Activated CD4-positive, alpha-beta T cell treated with anti-CD3 and anti-CD28 coated beads for 1 hour (primary cell): ENCODE measurements at places on chromosomes 2 and 18.

GRCh38 chr2:234595829-234596228 lies 98.9 kb upstream of the ARL4C start:
- no peak for DNase-seq

GRCh38 chr2:207115715-207116364 lies 49.9 kb downstream of the KLF7 start:
- DNase-seq, result no peak

DNA sequence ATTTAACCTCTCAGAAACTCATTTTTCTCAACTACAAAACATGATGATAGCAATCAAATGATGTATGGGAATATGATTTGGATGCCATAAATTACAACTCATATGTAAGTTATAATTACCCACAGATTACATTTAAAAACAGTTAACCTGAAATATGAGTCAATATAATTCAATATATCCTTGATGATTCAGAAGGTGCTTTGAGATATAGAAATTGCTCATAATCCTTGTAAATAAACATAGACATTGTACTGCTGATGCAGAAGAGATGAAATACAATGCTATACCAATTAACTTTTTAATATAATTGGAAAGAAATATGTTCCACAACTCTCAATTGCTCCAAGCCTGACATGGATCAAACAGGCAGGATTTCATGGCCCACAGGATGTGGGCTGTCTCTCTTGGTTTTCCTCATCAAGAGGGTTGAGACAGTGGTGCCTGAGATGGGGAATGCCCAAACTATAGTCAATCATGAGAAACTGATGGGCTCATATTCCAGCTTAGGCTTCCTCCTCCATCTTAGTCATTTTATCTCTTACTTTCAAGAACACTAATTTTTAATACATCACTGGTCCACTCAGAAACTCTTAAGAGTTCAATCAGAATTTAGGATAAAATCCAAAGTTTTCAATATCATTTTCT lies 49.4 kb downstream of the NCKAP5 start:
- no peak for DNase-seq

DNA sequence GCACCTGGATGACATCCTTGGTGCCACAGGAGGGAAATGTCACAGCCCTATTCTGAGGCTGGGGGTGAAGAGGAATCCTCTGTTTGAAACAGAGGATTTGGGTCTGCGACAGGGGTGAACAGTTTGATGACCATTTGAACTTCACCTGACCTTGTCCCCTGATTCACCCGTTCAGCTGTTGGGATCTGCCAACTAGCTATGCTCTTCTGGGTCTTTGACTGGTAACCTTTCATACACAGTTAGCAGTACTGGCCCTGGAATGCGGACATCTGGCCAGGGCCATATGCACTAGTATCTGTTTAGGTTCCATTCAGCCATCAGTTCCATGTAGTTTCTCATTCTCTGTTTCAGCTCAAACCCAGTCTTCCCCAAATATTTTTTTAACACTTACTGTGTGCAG lies 72.6 kb upstream of the MCFD2 start:
- no peak for DNase-seq

DNA sequence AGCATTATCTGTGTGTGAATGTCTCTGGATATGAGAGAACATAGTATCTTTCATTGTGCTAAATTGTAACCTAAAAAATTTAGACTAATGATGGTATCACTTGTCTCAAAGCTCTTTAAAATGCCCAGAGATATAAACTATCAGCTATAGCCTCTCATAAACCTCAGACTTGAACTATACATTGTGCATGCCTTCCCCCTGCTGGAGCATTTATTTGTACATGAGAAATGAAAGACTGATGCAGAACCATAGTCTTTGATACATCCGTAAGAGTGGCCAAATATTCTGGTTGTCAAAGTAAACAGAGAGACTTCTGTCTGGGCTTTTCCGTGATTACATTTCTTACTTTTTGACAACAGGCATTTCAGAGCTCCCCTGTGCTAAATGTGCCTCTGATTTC lies 71.9 kb upstream of the CCDC68 start:
- no peak for DNase-seq

DNA sequence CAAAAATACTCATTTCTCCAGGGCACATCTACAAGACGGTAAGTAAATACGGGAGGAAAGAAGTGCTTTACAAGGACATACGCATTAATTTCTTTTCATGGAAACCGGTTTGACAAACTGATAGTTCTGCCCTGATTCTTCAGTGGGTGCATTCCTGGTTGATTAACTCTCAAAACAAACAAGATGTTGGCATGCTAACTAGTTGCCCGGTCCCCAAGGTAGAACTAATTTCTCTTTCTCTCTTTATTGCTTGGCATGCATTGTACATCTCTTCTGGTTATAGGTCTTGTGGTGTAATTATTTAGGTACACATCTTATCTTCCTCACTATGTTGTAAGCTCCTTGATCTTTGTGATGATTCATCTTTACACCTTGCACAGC lies 46.9 kb upstream of the SPATS2L start:
- no peak for DNase-seq

DNA sequence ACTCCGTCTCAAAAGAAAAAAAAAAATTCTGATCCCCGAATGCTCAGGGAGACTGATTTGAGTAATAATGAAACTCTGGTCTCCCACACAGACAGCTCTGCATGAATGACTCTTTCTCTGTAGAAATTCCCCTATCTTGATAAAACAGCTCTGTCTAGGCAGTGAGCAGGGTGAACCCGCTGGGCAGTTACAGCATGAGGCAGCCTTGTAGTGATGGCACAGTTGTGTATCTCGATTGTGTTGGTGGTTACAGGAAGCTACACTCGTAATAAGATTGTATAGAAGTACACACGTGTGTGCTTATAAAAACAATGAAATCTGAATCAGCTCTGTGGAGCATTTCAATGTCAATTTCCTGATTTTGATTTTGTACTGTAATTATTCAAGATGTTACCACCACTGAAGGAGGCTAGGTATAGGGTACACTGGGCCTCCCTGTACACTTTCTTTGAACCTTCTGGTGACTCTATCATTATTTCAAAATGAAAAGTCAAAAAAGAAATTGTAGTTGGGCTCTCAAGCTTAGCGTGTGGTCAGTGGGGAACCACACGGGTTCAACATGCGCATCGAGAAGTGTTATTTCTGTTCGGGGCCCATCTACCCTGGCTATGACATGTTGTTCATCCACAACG lies 34.9 kb upstream of the ATP8B1 start:
- DNase-seq, result no peak

DNA sequence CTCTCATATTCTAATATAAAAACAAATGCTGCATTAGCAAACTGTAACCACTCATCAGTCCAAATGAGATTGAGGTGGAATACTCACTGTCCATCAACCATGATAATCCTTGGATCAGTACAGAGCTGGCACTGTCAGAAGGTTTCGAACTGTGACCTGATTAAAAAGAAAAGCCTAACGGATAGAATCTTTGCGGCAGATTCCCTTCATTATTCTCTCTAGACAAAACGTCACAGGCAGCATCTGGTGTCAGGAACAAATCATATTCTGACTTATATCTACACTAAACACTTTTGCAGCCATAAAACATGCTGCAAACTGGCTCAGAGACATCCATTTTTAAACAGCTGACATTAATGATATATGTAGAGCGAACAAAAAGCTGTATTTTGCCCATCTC lies 677.7 kb upstream of the NXPH2 start:
- no peak for DNase-seq

DNA sequence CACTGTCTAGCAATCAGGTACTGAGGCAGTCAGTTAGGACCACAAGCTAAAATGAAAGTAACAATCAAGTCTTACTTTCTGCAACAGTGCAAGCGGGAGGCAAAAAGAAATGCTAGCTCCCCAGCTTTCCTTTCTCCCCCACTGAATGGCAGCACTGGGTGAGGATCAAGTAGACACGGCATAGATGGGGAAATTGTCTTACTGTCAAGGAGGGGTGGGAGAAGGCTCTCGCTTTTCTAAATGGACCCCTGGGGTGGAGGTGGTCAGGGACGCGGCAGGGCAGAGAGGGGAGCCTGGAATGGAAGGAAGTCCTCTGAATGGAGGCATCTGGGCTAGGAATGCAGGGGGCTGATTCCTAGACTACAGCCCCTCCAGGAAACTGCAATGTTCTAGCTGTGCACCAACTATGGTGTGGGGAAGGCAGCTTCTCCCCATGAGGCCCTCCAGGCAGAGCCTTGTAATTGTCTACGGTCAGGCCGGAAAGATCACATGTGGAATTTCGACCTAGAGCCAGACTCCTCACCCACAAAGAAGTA lies 24.3 kb downstream of the METTL8 start:
- DNase-seq, result no peak

- DNase-seq, result no peak
Measured at GRCh38 chr2:216362730-216363129, 9.6 kb downstream of the MARCHF4 start.

- DNase-seq, result no peak
Measured at GRCh38 chr2:118686346-118686745, 161.1 kb downstream of the EN1 start.

- DNase-seq, result no peak
Measured at GRCh38 chr2:28187186-28187585, 205.5 kb upstream of the FOSL2 start.

DNA sequence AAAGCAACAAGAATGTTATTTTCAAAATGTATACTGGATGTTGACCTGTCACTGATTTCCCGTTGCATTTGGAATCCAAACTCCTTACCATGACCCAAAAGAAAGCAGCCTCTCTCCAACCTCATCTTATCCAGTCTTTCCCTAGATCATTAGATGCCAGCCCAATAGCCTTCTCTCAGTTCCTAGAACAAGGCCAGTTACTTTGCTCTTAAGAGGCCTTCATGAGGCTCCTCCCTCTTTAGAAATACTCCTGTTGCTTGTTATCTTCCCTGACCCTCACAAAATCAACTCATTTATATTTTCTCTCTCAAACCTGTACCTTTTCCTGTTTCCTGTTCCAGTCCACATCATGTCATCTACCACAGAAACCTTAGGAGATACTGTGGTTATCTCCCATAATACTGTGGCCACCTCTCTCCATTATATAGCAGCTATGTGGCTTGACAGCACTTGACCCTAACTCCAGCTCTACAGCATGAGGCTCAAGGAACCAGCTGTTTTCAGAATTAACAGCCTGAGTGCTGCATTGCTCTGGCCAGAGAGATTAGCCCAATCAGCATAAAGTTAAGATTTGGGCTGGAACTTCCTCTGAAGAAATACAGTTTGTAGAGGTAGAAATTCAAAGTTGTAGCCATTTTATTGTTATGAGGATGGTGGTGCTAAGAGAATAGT lies 22.8 kb downstream of the SRBD1 start:
- no peak for DNase-seq

GRCh38 chr2:130307850-130308249 lies 34.8 kb upstream of the IMP4 start:
- no peak for DNase-seq

- DNase-seq, result no peak
Measured at GRCh38 chr18:13517369-13517768, 209.0 kb downstream of the FAM210A start.

- DNase-seq, result no peak
Measured at GRCh38 chr2:169734169-169734847, 676 bp downstream of the KLHL23 start.

DNA sequence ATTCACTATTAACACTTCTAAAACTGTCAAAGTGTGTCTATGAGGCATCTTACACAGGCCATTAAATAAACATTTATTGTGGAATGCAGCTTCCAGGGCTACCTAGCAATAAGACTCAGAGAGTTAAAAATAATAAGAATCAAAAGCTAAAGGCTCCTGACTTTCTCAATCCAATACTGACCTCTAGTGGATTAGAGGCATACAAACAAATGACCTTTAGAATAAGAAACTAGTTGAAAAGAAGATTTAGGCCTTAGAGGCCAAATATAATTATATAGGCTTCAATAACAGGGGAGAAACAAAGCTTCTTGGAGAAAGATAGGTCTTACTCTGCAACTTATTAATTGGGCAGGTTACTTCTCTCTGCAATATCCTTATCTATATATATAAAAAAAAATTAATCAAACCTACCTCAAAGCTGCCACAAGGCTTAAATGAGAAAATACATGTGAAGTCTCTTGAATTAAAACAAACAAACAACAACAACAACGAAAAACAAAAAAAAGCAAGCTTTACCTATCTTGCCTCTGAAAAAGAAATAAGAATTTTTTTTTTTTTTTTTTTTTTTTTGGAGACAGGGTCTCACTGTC lies 246.1 kb downstream of the EXOC6B start:
- DNase-seq, result no peak

- DNase-seq, result no peak
Measured at GRCh38 chr2:167237478-167237877, 349.2 kb downstream of the XIRP2 start.

DNA sequence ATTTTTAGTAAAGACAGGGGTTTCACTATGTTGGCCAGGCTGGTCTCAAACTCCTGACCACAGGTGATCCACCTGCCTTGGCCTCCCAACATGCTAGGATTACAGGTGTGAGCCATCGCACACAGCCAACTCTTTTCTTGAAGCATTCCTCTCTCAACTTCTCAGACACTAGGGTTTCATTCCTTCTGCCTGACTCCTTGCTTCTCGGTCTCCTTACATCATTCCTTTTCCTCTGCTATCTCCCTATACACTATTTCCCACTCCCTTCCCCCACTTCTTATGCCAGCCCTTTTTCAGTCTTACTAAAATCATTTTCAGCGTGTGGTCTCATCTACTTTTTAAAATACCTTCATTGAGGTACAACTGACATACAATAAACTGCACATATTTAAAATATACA lies 6.1 kb downstream of the SOS1 start:
- no peak for DNase-seq

DNA sequence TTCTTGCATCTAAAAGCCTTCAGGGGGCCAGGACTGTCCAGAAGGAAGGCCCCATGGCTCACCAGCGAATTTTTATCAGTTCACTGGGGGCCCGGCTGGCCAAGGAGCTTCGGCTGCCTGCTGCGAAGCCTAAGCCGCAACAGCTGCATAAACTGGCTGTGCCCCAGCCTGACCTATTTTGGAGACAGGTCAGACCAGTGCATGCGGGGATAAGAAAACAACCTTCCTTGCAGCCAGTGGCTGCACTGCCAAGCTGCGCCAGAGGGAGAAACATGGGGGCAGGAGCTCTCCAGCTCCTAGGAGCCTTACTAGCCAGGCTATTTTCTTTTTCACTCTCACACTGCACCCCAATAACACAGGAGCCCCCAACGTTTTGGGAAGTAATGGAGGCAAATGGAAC lies 15.2 kb downstream of the PAX3 start:
- no peak for DNase-seq

- no peak for DNase-seq
Measured at GRCh38 chr2:28868611-28869010, 1.5 kb downstream of the TRMT61B start.

DNA sequence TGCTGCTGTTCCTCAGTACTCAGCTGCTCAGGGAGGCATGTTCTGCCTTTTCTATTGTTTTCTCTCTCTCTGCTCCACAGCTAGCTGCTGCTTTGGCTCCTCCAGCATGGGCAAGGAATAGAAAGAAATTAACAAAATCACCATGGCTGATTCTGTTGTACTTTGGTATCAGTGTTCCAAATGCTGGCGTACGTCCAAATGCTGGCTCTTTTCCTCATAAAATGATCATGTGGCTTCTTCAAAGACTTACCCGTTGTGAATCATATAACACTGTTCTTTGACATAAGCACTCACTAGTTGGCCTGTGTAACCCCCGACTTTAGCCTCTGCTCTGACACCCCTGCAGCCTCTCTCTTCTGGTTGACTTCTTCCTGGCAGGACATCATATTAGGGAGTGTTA lies 547.6 kb downstream of the CPS1 start:
- no peak for DNase-seq

GRCh38 chr2:231605607-231606091 lies 13.0 kb downstream of the TEX44 start:
- no peak for DNase-seq

- no peak for DNase-seq
Measured at GRCh38 chr2:127810156-127810618, 784 bp downstream of the WDR33 start.

GRCh38 chr2:152189622-152190495 lies 14.3 kb upstream of the STAM2 start:
- no peak for DNase-seq
